Naive thymus-derived CD8-positive, alpha-beta T cell (primary cell): ENCODE measurements at places on chromosomes 5 and 9.
A peak's percentile ranks its signal among the peaks of the same experiment; 100 is the strongest.

DNA sequence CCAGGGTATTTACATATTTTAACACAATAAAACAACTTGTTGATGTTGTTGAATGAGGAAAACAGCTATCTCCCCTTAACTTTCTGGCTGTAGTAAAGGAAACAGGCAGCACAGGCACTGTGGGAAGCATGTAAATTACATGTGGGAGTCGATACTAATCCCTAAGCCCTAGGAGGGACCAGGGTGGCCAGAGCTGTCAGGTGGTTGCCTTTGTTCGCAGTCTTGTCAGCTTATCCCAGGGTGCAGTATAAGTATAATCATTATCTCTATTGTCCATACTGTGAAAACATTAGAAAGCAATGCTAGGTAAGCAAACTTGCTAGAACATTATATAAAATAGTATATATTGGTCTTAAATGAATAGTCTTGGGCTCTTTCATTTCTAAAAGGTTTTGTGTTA is 125.6 kb upstream of the RPS23 start:
- H3K27ac ChIP-seq, result no peak overlapping the region
- no peak for DNase-seq
- H3K36me3 ChIP-seq, result peaks cover 4% of the 10 kb centered on the region
- H3K27me3 ChIP-seq, result no peaks in the 10 kb centered on the region
- no peak overlapping the region for H3K4me3 ChIP-seq

- no peaks in the 10 kb centered on the region for H3K36me3 ChIP-seq
- no peak overlapping the region for H3K27ac ChIP-seq
- no peak overlapping the region for H3K4me3 ChIP-seq
- H3K27me3 ChIP-seq, result no peaks in the 10 kb centered on the region
- DNase-seq, result no peak
These were observed 42.7 kb downstream of the CYLC2 start for GRCh38 chr9:103037508-103038477.

DNA sequence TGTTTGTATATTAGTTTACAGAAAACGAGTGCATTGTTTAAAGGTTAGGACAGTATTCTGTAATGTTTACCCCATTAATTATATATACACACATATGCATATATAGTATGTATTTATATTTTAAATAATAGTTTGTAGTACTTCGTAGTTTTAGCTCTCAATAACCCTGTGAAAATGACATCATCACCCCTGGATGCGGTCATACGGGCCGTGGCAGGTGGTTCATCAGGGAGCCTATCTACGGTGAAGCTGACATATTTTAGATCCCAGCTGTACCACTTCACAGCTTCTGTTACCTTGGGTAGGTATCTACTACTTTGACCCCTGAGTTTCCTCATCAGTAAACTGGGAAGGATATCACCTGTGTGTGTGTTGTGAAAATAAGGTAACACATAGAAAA is 87.1 kb downstream of the NR3C1 start:
- H3K27me3 ChIP-seq, result no peaks in the 10 kb centered on the region
- H3K4me1 ChIP-seq, result peaks cover 23% of the 10 kb centered on the region
- no peak overlapping the region for H3K27ac ChIP-seq
- peaks cover 19% of the 10 kb centered on the region for H3K36me3 ChIP-seq

- H3K4me1 ChIP-seq, result peaks cover 58% of the 10 kb centered on the region
- peak overlapping the region; percentile 80 for H3K27ac ChIP-seq
- no peaks in the 10 kb centered on the region for H3K27me3 ChIP-seq
- no peaks in the 10 kb centered on the region for H3K36me3 ChIP-seq
These were observed 16.1 kb downstream of the GBGT1 start for GRCh38 chr9:133147412-133148198.

GRCh38 chr5:174134545-174134944 is 89.0 kb downstream of the NSG2 start:
- H3K4me1 ChIP-seq, result no peaks in the 10 kb centered on the region
- no peak for DNase-seq
- H3K36me3 ChIP-seq, result no peaks in the 10 kb centered on the region
- H3K4me3 ChIP-seq, result no peak overlapping the region
- H3K27me3 ChIP-seq, result no peaks in the 10 kb centered on the region

DNA sequence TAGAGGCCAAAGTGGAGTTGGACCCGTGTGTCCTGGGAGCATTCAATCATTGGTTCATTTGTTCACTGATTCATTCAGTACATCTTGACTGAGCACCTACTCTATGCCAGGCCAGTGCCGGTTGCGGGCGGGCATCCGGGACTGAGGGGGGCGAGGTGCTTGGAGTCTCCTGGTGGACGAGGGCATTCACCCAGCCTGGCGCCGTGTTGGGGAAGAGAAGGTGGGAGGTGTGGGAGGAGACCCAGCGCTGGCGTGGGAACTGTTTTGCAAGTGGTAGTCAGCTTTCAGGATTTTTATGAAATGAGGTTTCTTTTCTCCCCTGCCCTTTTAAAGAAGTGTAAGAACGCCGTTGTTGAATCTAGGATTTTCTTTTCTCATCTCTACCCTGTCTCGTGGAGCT is 37.2 kb downstream of the NCS1 start:
- no peak overlapping the region for H3K4me3 ChIP-seq
- no peak for DNase-seq
- no peak overlapping the region for H3K27ac ChIP-seq
- H3K27me3 ChIP-seq, result no peaks in the 10 kb centered on the region

DNA sequence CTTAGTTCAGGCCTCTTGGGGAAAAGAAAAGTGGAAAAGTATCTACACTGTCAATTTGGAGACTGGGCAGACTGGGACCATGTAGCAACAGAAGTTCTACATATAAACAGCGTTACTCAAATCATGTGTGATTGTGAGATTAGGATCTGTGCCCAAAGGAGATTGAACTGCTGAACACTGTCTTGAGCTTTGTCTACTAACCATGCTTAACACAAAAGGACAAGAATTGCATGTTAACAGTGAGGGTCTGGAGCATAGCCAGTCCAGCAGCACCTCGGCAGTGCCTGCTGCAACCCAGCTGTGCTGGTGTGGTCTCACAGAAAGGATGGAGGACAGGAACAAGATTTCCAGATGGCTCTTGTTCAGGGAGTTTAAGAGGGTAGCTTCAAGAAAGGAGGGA is 5.7 kb downstream of the PAM start:
- H3K4me1 ChIP-seq, result peaks cover 52% of the 10 kb centered on the region
- DNase-seq, result no peak
- no peak overlapping the region for H3K4me3 ChIP-seq
- peak overlapping the region; percentile 45 for H3K27ac ChIP-seq
- no peaks in the 10 kb centered on the region for H3K27me3 ChIP-seq
- H3K36me3 ChIP-seq, result no peaks in the 10 kb centered on the region

DNA sequence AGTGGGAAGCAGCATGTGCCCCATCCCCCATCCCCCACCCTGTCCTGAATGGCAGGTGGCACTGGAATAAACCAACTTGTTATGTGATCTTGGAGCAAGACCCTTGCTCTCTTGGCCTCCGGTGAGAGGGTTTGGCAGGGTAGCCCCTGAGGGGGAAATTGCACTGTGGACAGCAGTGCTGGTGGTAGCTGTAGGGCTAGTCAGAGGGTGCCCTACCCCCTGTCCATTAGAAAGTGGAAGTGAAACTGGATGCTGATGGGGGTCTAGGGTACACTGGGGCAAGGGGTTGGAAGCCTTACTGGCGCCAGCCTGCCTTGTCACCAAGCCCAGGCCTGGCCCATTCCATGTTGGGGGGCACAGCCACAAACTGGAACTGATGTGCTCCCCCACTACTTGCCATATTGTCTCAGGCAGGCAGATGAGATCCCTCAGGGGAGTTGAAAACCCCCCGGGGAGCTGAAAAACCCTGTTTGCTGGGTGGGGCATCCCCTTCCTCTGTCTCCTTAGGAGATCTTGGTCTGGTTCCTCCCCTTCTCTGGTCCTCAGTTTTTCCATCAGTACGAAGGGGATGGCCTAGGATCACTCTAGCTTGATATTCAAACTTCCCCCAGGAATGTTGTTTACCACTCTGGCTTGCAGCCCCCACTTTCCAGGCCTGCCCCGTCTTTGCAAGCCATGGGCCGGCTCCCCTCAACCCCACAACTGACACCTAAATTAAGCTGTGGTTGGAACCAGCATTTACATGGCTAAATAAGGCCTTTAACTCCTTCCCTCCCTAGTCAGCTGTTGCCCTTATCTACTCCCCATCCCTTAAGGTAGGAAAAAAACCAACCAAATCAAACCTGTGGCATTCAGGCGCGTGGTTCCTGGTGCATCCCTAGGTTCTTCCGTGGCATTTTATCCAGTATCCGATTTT is 14.4 kb upstream of the SYNPO start:
- peak; percentile 15 for DNase-seq
- peak overlapping the region; percentile 52 for H3K4me3 ChIP-seq
- peaks cover 5% of the 10 kb centered on the region for H3K36me3 ChIP-seq
- H3K4me1 ChIP-seq, result peaks cover 9% of the 10 kb centered on the region
- peaks cover 10% of the 10 kb centered on the region for H3K27me3 ChIP-seq

DNA sequence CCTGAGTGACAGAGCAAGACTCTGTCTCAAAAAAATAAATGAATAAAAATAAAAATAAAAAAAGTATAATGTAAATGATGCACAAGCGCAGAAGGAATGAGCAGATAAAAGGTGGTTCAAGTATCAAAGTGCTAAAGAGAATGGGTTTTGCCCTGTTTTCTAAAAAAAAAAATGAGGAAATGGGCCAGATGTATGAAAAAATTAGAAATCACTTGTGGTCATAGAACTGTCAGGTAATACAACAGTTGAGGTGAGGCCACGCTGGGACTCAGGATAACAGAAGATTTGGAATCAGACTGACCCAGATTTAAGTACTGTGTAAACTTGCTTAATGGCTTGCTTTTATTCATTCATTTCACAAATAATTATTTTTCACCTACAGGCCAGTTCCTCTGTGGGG is 69.8 kb downstream of the MAPKAP1 start:
- DNase-seq, result no peak
- peaks cover 84% of the 10 kb centered on the region for H3K4me1 ChIP-seq
- no peaks in the 10 kb centered on the region for H3K36me3 ChIP-seq
- no peak overlapping the region for H3K27ac ChIP-seq
